ENCODE measurements at places on chromosomes 7 and 10. TPM values are rescaled to one million over a fixed set of nuclear protein-coding genes. Genes with fewer than 3 reads are reported as not detected.
A peak's percentile ranks its signal among the peaks of the same experiment; 100 is the strongest.

SMO gene
- 2.8 TPM for total RNA-seq

PPP1R17 gene
- total RNA-seq = not detected

CPA1 gene
- total RNA-seq = 4.2 TPM

CFTR gene
- total RNA-seq = not detected

LDB3 gene
- not detected for total RNA-seq

FAM25C gene
- not detected for total RNA-seq

SLC26A4 gene
- 0.46 TPM for total RNA-seq

PLXNA4 gene
- total RNA-seq = 7.7 TPM

DNA sequence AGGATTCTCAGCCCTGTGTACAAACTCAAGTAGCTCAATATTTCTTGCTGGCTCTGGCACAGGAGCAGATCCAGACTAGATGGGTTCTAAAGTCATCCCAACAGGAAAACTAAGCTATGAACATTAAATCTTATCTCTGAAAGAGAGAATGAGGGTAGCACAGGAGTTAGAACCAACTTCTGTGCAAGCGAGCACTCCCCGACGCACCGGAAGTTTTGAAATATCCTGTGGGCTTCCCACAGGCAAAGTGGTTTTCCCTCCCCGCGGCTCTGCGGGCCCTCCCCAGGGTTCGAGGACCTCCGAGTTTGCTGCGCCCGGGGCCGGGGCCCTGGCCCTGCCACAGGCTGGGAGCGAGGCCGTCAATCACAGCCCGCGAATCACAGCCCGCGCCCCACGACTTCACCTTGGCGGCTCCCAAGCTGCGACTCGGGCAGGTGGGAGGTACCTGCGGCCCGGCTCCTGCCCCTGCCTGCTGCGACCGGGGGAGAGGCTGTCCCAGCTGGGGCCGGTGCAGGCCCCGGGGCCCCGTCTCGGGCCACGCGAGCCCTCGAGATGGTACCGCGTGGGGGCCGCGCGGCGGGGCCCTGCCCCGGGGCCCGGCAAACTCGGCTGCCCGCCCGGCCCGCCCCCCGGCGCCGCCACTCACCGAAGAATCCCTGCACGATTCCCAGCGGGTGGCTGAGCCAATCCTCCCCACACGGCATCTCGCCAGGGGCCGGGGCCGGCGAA, 598 bp downstream of the MCMBP start:
- peak overlapping the region; percentile 69 for H3K4me3 ChIP-seq
- DNase-seq = peak; percentile 93

DNA sequence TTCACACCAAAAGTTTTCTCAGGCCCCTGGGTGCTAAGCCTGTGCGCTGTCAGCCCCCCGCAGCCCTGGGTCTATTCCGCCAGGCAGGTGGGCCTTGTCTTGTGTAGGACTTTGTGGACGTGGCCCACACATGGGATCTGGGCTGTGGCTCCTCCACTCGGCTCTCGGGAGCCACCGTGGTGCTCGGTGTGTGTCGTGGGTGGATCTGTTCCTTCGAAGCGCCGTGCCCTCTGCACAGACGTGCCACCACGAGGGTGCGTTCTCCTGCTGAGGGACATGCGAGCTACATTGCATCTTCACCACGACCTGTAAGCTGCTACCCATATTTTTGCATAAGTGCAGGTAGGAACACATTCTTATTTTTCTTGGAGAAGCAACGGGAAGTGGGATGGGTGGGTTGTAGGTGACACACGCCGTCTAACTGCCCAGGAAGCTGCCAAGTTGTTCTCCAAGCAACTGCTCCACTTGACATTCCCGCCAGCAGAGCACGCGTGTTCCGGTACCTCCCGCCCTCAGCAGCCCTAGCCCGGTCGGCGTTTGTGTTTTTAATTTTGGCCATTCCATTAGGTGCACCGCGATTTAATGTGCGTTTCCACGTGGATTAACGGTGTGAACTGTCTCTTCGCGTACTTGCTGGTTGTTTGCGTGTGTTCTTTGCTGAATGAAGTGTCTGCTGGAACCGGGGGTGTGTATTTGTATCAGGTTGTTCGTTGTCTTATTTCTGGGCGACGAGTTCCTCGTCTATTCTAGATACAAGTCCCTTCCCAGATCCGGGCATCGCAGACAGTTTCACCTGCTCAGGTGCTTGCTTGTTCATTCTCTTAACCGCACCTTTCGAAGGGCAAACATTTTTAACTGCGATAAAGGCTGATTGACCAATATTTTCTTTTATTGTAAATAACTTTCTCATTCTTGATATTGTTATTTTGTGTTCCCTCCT, 47.4 kb upstream of the CFAP46 start:
- no peak overlapping the region for H3K27ac ChIP-seq
- H3K4me3 ChIP-seq = no peak overlapping the region
- H3K27me3 ChIP-seq = peaks cover 43% of the 10 kb centered on the region
- H3K4me1 ChIP-seq = peaks cover 16% of the 10 kb centered on the region
- peak; percentile 58 for DNase-seq
- no peaks in the 10 kb centered on the region for H3K36me3 ChIP-seq

GRCh38 chr7:42907316-42907715, 4.6 kb downstream of the C7orf25 start:
- no peaks in the 10 kb centered on the region for H3K27me3 ChIP-seq
- H3K36me3 ChIP-seq = no peaks in the 10 kb centered on the region
- no peak overlapping the region for H3K27ac ChIP-seq
- DNase-seq = no peak
- H3K4me1 ChIP-seq = peaks cover 21% of the 10 kb centered on the region

GRCh38 chr7:83441-83840, 108.9 kb upstream of the FAM20C start:
- no peak overlapping the region for H3K4me3 ChIP-seq
- peaks cover 4% of the 10 kb centered on the region for H3K4me1 ChIP-seq
- H3K27ac ChIP-seq = no peak overlapping the region

- H3K4me3 ChIP-seq = no peak overlapping the region
- DNase-seq = no peak
- peaks cover 33% of the 10 kb centered on the region for H3K4me1 ChIP-seq
- H3K27me3 ChIP-seq = no peaks in the 10 kb centered on the region
These were observed 102.0 kb upstream of the SAMD8 start for GRCh38 chr10:75009426-75009825.

DNA sequence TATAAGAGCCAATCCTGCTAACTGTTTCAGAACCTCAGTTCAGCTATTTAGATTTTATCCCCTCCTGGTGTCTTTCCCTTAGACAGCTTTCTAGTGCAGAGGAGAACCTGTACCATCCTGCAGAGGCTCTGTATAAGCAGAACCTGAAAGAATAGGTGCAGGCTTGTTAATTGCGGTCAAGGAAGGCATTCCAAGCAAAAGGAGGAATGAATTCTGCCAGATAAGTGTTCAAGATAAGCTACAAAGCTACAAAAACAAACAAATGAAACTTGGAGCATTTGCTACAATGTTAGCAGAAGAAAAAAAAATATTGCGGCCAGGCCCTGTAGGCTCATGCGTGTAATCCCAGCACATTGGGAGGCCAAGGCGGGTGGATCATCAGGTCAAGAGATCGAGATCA, 32.6 kb upstream of the AGMO start:
- no peaks in the 10 kb centered on the region for H3K27me3 ChIP-seq
- no peak overlapping the region for H3K27ac ChIP-seq
- H3K4me1 ChIP-seq = no peaks in the 10 kb centered on the region
- H3K36me3 ChIP-seq = no peaks in the 10 kb centered on the region
- no peak overlapping the region for H3K4me3 ChIP-seq
- DNase-seq = no peak

- H3K27me3 ChIP-seq = no peaks in the 10 kb centered on the region
- H3K27ac ChIP-seq = no peak overlapping the region
- no peak overlapping the region for H3K4me3 ChIP-seq
- H3K36me3 ChIP-seq = no peaks in the 10 kb centered on the region
- H3K4me1 ChIP-seq = no peaks in the 10 kb centered on the region
- no peak for DNase-seq
These were observed 715.5 kb upstream of the GALNT17 start for GRCh38 chr7:70416347-70416985.

DNA sequence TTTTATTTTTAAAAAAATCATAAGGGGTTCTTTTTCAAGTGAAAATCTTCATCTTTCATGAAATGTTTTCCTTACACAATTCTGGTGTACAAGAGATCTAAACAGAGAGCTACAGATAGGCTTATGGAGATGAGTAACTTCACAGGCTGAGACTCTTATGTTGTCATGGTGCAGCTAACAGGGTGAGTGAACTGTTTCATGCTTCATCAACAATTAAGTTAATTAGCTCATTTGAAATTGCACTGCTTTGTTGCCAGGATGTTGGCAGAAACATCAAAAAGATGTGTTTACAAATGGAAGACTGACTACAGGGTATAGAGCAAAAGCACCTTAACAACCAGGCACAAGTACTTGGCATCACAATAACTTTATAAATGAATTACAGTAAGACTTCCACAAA, 230.8 kb downstream of the FOXP2 start:
- H3K4me1 ChIP-seq = no peaks in the 10 kb centered on the region
- no peaks in the 10 kb centered on the region for H3K36me3 ChIP-seq
- no peak for DNase-seq
- no peak overlapping the region for H3K4me3 ChIP-seq
- no peaks in the 10 kb centered on the region for H3K27me3 ChIP-seq
- H3K27ac ChIP-seq = no peak overlapping the region

GRCh38 chr7:29771081-29771816, 35.1 kb upstream of the WIPF3 start:
- H3K36me3 ChIP-seq = no peaks in the 10 kb centered on the region
- H3K4me3 ChIP-seq = no peak overlapping the region
- H3K27ac ChIP-seq = no peak overlapping the region
- H3K27me3 ChIP-seq = peaks cover 7% of the 10 kb centered on the region
- no peak for DNase-seq

GRCh38 chr10:2543142-2543886, 524.0 kb upstream of the PFKP start:
- no peaks in the 10 kb centered on the region for H3K27me3 ChIP-seq
- no peak for DNase-seq
- no peaks in the 10 kb centered on the region for H3K4me1 ChIP-seq
- no peak overlapping the region for H3K27ac ChIP-seq

DNA sequence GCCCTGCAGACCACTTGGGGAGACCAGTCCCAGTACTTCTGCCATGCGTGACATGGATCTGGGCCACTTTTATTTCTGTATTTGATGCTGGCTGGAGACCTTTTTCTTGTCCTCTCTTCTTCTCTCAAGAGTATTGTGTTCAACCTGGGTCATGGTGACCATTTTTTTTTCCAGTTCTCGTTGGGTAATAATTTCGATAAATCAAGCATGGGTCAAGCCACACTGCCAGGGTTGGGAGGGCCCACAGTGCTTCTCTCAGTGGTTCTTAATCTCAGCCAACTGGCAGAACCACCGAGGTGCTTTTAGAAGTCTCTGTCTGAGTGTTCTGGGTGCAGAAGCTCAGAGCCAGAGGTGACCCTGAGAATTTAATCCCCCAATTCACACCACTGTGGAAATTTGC, 269.9 kb downstream of the SEC23IP start:
- no peaks in the 10 kb centered on the region for H3K4me1 ChIP-seq
- H3K27ac ChIP-seq = no peak overlapping the region
- no peak overlapping the region for H3K4me3 ChIP-seq

DNA sequence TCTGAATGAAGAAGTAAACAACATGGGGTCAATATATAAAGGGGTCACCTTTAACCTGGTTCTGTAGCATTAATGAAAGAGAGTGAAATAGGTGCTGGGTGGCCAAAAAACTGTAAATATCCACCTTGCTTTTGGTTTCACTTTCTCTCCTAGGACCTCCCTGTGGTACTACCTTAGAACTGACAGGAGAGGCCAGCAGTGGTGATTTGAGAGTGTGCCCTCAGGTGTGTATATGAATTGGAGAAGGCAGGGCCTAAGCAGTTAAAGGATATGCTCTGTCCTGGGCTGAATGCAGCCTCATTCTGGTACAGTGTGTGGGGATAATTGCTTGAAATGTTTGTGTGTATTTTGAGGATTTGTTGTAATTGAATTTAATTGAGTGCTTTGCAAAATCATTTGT, 62.0 kb downstream of the BBS9 start:
- H3K4me3 ChIP-seq = no peak overlapping the region
- no peaks in the 10 kb centered on the region for H3K27me3 ChIP-seq
- no peak for DNase-seq
- no peak overlapping the region for H3K27ac ChIP-seq
- H3K4me1 ChIP-seq = no peaks in the 10 kb centered on the region
- H3K36me3 ChIP-seq = no peaks in the 10 kb centered on the region

Measured in spleen (tissue), 13 donors.